ENCODE measurements at places on chromosomes 4 and X. TPM values are rescaled to one million over a fixed set of nuclear protein-coding genes. Genes with fewer than 3 reads are reported as not detected.

DNA sequence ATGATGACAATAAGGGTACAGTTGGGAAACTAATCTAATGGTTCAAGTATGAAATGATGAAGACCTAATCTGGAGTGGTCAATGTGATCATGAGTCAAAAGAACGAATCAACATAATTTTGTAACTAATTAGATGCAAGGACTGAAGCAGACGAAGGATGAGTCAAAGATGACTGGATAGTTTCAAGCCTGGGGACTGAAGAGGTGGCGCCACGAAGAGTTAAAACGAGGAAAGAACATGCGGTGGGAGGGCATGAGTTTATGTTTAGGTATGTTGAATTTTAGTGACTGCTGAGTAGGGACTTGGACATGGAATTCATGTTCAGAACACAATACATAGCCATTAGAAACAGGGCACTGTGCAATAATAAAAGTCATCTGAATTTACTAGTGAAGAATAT is 221.5 kb upstream of the FAM241A start:
- H3K27me3 ChIP-seq, result no peaks in the 10 kb centered on the region
- no peak overlapping the region for H3K27ac ChIP-seq
- no peak for DNase-seq
- H3K36me3 ChIP-seq, result no peaks in the 10 kb centered on the region
- no peaks in the 10 kb centered on the region for H3K4me1 ChIP-seq

GRCh38 chrX:15683193-15683592 is 18.6 kb upstream of the CLTRN start:
- H3K27ac ChIP-seq, result no peak overlapping the region
- no peaks in the 10 kb centered on the region for H3K4me1 ChIP-seq
- no peaks in the 10 kb centered on the region for H3K27me3 ChIP-seq
- H3K36me3 ChIP-seq, result peaks cover 18% of the 10 kb centered on the region
- no peak for DNase-seq

DNA sequence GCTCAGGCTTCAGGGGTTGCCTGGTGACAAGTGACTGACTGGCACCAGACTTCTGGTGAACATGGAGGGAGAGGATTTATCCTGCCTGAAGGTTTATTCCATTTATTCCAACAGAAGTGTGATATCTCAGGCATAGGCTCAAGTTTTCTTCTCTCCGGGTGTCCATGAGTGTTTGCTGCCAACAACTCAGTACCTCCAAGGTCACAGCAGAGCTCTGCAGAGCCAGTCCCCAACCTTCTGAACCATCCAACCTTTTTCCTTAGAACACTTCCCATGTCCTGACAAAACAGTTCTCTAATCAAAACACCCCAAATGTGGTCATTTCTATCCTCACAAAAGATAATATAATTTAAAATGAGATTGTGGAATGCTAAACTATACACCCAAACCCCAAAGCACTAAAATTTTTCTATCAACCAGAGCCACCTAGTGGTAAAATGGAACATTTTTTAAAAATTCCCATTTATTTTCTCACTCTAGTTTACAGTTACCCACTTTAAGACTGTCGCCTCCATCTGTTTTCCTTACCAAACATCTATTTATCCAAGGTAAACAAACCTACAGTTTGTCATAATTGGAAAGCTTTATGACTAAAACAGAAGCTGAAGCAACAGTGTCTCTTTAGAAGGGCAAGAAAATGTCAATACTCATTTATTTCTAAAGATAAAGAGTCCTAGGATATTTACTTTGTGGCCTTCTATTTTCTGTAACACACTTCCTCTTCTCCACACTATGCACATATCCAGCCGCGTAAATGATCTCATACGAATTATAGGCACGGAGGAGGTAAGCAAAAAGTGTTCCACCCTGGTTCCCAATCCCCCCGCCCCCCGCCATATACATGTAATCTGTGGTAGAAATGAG is 39.5 kb downstream of the TMEM154 start:
- no peak for DNase-seq
- no peaks in the 10 kb centered on the region for H3K27me3 ChIP-seq
- H3K4me3 ChIP-seq, result no peak overlapping the region

DNA sequence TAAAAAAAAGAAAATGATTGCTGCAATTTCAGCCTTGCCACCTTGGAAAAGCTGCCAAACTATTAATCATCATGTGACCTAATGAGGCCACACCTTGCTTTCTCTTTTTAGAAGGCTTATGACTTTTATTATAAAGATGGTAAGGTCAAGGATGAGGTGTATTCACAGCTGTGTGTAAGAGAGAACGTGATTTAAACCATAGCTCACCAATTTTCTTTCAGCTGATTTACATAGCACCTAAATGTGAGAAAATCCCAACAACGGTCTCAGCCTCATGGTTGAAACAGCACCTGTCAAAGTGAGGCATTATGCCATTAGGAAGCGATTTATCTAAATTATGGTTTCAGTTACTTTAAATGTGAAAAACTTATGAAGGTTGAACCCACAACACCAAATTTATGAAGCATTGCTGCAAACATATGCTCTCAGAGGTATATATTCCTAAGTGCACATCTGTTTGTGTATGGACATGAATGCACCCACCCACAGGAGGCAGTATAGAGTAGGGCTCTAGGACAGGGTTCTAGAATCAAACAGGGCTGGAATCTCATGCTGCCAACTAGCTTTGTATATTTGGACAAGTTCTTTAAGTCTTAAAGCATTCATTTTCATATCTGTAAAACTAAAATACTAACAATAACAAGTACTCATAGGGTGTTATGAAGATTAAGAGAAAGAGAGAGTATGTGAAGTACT is 40.7 kb downstream of the ANXA3 start:
- no peaks in the 10 kb centered on the region for H3K27me3 ChIP-seq
- H3K4me1 ChIP-seq, result no peaks in the 10 kb centered on the region
- no peak overlapping the region for H3K4me3 ChIP-seq
- no peak for DNase-seq
- H3K27ac ChIP-seq, result no peak overlapping the region

- no peak for DNase-seq
- H3K4me3 ChIP-seq, result no peak overlapping the region
- no peaks in the 10 kb centered on the region for H3K27me3 ChIP-seq
- no peaks in the 10 kb centered on the region for H3K4me1 ChIP-seq
Measured at GRCh38 chr4:71833232-71833900, 49.5 kb upstream of the GC start.

- no peaks in the 10 kb centered on the region for H3K36me3 ChIP-seq
- H3K4me1 ChIP-seq, result no peaks in the 10 kb centered on the region
- H3K4me3 ChIP-seq, result no peak overlapping the region
- no peaks in the 10 kb centered on the region for H3K27me3 ChIP-seq
- no peak for DNase-seq
- no peak overlapping the region for H3K27ac ChIP-seq
Measured at GRCh38 chrX:110853610-110854009, 58.0 kb upstream of the CHRDL1 start.

DNA sequence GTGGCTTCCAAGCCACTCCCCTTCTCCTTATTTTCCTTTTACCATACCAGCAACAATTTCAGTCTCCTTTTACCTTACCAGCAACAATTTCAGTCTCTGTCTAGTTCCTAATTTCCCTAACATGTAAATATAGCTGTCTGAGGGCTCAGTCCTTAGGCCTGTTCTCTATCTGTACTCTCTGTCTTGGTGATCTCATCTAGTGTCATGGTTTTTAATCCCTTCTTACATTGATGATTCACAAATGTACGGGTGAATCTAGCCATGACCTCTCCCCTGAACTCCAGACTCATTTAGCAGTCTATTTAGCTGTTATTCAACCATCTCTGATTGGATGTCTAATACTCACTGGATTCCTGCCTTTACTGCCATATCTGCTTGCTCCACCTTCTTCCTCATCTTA is 7.2 kb downstream of the IL15 start:
- no peaks in the 10 kb centered on the region for H3K27me3 ChIP-seq
- H3K4me3 ChIP-seq, result no peak overlapping the region
- no peaks in the 10 kb centered on the region for H3K36me3 ChIP-seq
- no peak for DNase-seq
- H3K4me1 ChIP-seq, result no peaks in the 10 kb centered on the region

Gene LAMTOR3
- total RNA-seq, result 21.7 TPM

Gene HSFX4
- total RNA-seq, result not detected

Gene GPR143
- total RNA-seq, result not detected

Gene LRP2BP
- total RNA-seq, result 2.4 TPM

Gene MAGIX
- 1.5 TPM for total RNA-seq

Gene GYPE
- 0.22 TPM for total RNA-seq

Gene TET2
- total RNA-seq, result 15.2 TPM

All from naive thymus-derived CD4-positive, alpha-beta T cell (primary cell).